ENCODE measurements at places on chromosomes 7 and 10.

DNA sequence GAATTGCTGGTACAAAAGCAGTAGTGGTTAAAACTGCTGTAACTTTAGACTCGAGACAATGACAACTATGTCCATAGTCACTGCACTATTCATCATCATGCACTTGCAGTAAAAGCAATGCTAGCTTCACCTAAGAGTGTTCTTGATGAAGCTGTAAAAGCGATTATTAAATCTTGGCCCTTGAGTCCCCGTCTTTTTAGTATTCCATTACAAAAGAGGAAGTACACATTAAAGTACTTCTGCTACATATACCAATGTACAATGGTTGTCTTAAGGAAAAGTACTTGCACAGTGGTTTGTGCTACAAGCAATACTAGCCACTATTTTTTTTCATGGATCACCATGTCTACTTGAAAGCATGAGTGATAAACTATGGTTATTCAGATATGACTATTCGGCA lies 78.3 kb downstream of the ATAD1 start:
- no peak for DNase-seq

DNA sequence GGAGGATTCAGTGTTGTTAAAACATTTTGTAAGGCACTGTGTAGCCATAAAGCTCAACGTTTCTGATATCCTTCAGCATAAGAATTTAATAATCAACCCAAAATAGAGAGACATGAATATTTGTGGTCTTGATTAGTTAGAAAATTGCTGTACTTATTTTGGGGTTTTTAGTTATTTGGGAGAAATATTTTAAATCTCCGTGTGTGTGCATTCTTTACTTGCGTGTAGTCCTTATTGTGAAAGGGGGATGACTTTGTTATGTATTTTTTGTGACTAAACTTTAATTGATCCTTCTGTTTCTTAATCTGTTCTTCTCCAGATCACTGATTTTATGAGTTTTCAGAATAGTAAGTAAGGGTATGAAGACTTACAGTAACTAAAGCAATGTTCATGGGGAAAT lies 81.2 kb downstream of the ZNRF2 start:
- no peak for DNase-seq

GRCh38 chr7:43647339-43647672 lies 64.4 kb downstream of the STK17A start:
- DNase-seq = no peak

- no peak for DNase-seq
Observed at GRCh38 chr7:28052933-28053332, 127.7 kb downstream of the JAZF1 start.

DNA sequence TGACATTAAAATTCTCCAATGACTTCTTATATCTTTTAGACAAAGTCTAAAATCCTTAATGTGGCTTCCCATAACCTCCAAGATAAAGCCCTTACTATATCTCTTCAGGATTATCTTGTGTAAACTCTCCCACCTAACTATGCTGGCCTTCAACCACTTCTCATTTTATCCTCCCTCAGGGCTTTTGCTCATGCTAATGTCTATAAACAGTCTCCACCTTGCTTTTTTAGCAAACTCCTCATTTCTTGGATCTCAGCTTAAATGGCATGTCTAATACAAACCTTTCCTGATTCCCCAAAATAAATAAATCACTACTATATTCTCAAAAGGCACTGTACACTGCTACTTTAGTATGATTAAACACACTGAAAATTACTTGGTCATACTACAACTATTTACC lies 181.2 kb downstream of the LRRN3 start:
- no peak for DNase-seq

DNA sequence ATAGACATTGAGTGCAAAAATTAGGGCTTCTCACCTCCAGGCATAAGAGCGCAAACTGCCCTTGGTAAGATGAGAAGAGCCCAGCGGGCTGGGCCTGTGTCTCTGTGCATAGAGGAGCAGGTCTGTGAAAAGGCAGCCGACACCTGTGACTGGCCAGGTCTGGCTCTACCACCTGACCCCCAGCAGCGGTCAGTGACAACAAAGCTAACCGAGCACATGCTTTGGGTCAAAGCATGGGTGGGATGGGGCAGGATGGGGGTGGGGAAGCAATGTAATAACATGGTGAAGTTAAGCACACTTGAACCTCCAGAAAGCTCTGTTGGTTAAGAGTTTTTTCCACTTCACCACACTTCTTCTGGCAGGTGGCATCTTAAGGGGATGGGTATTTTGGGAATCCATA lies 29.3 kb downstream of the CYTH3 start:
- DNase-seq = no peak

- DNase-seq = no peak
Observed at GRCh38 chr10:51288511-51288910, 214.2 kb downstream of the PRKG1 start.

DNA sequence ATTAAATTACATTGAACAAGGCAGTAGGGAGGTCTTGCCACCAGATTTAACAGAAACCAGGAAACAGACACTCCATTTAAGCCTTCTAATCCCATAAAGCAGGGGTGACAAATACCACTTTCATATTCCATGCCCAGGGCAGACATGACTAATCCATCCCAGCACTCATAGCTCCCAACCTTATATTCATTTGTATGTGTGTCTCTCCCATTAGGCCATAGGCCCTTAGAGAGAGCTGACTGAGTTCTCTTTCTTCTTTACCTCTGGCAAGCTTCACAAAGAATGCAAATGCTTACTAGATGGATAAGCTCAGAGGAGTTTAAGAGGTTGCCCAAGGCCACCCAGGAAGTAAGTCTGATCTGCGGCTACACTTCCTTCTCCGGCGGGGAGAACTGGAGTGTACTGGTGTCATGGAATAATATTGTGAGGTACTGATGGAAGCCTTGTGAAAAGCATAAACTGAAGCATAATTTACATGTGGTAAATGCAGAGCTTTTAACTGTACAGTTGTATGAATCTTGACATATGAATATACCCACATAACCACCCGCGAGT lies 239.7 kb upstream of the HABP2 start:
- DNase-seq = no peak

GRCh38 chr7:96861-97260 lies 95.5 kb upstream of the FAM20C start:
- no peak for DNase-seq

- no peak for DNase-seq
Observed at GRCh38 chr10:35212856-35213255, 86.2 kb downstream of the CREM start.

DNA sequence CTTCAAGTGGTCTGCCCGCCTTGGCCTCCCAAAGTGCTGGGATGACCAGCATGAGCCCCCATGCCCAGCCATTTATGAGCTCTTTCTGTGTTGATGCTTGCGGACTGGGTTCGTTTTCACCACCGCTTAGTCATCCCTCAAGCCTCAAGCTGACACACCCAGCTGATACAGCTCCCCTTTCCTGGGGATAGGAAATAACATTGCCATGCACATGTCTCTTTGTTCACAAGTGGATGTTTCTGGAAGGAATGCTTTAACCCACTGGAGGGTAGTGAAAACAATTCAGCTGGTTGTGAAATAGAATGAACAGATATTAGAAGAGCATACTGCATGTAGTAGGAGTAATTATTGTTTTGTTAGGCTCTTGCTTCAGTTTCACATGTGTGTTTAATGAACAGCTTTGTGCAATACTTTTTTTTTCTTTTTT lies 8.5 kb upstream of the METTL27 start:
- DNase-seq = no peak

- no peak for DNase-seq
Observed at GRCh38 chr10:104232613-104233102, 494 bp upstream of the CFAP43 start.

GRCh38 chr7:30971840-30972563 lies 8.2 kb downstream of the GHRHR start:
- DNase-seq = no peak

- DNase-seq = no peak
Observed at GRCh38 chr10:8416760-8417159, 362.3 kb downstream of the GATA3 start.

DNA sequence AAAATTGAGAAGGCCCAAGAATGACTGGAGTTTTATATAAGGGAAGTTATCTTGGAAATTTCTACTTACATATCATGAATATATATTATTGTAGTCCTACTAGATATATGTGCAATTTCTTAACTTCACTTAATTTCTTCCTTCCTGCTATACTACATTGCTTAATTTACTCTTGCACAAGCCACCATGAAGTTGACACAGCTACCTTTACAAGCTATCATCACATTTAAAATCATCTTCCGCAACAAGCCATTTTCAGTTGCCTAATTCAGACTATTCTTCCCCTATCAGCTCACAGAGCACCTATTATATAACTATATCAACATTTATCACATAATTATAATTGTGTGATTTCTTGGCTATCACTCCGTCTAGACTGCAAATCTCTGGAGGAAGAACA lies 418.4 kb downstream of the PARD3 start:
- no peak for DNase-seq

- DNase-seq = no peak
Observed at GRCh38 chr7:34277016-34277802, 371.9 kb downstream of the BMPER start.

- DNase-seq = no peak
Observed at GRCh38 chr7:100406767-100407166, 21.7 kb downstream of the ZCWPW1 start.

Data from stimulated activated CD4-positive, alpha-beta T cell treated with anti-CD3 and anti-CD28 coated beads, TNF-alpha, amount 100 ng/mL, for 1 hour (primary cell).